Gastroesophageal sphincter (tissue), 4 donors: ENCODE measurements at places on chromosomes 3 and 15. TPM values are rescaled to one million over a fixed set of nuclear protein-coding genes. Genes with fewer than 3 reads are reported as not detected.

GRCh38 chr3:8824238-8824637 lies 54.8 kb upstream of the OXTR start:
- no peaks in the 10 kb centered on the region for H3K4me1 ChIP-seq
- no peak for ATAC-seq
- H3K27ac ChIP-seq = no peak overlapping the region

DNA sequence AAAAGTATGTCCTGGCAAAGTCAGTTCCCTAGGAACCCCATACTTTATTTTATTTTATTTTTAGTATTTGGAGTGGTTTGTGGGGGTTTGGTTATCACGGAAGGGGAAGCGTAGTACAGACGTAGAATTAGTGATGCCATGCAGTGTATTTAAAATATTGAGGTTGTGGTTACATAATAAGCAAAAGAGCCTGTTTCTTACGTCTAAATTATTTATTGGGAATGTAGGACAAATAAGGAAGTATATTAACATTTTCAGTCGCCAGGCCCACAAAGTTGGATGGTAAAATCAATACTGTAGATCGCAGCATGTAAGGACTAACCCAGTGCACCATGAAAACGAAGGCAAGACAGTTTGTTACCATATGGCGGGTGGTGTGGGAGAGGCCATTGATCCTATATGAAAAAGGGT lies 558 bp downstream of the DTWD1 start:
- H3K27ac ChIP-seq = peak overlapping the region; percentile 93
- H3K4me1 ChIP-seq = peaks cover 6% of the 10 kb centered on the region
- peak overlapping the region; percentile 85 for H3K4me3 ChIP-seq

Gene CLDN11
- 1.9 TPM for total RNA-seq

DNA sequence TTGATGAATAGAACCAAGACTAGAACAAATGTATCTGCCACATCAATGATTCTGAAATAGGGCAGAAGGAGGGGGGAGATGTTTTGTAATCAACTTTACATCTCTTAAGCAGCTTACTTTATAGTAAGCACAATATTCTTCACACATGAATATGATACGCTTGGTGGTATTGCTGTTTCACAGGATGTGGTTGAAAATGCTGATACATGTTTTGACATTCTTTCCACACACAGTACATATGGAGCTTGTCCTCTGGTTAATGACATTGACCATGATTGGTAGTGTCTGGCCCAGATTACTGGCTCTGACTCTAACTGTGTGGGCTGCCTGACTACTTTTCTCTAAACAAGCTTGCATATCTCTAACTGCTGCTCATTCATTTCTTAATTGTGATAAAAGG lies 168.9 kb downstream of the KLHL25 start:
- peak; percentile 23 for ATAC-seq
- H3K36me3 ChIP-seq = no peaks in the 10 kb centered on the region
- H3K27ac ChIP-seq = peak overlapping the region; percentile 59
- no peaks in the 10 kb centered on the region for H3K27me3 ChIP-seq

DNA sequence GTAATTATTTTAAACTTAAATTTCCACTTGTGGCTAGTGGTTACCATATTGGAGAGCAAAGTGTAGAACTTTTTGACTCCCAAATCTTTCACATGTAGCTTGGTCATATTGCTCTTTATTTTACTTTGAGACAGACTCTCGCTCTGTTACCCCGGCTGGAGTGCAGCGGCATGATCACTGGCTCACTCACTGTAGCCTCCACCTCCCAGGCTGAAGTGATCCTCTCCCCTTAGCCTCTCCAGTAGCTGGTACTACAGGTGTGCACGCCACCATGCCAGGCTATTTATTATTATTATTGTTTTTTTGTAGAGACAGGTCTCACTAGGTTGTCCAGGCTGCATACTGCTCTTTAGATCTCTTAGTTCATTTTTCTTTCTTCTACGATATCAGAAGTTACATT lies 3.9 kb downstream of the FNDC3B start:
- H3K36me3 ChIP-seq = no peaks in the 10 kb centered on the region
- no peaks in the 10 kb centered on the region for H3K27me3 ChIP-seq
- H3K4me1 ChIP-seq = peaks cover 3% of the 10 kb centered on the region
- no peak overlapping the region for H3K27ac ChIP-seq
- H3K4me3 ChIP-seq = no peak overlapping the region
- no peak for ATAC-seq

DNA sequence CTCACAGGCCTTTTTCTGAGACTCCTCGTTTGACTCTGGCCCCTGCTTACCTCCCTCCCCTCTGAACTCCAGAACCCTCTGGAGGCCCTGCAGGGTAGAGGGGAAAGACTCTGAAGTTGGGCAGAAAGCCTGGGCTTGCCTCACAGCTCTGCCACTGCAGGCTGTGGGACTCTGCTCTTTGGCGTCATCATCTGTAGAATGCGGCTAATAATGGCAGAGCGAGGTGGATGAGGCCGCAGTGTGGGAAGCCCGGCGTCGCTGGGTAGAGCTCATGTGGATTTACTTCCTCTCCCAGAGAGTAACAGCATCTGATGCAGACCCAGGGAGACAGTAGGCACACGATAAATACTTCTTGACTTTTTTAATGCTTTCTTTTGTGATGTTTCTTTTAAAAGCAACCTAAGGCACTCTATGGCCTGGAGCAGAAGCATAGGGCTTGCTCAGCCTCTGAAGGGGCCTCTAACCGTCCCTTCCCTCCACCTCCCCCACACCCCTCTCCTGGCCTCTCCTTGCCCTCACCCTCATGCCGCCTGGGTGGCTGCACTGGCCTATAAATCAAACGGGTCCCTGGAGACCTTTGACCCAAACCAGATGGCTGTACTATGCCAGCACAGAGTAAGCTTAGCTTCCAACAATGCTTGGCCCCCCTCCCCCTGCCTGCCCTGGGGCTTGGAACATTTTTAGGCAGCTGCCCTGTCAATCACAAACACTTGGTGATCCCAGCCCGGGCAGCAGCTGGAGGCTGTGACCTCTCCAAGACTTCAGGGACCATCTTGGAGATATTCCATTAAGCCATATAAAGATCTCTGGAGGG lies 32.9 kb downstream of the SPSB4 start:
- no peak overlapping the region for H3K4me3 ChIP-seq
- no peak for ATAC-seq

DNA sequence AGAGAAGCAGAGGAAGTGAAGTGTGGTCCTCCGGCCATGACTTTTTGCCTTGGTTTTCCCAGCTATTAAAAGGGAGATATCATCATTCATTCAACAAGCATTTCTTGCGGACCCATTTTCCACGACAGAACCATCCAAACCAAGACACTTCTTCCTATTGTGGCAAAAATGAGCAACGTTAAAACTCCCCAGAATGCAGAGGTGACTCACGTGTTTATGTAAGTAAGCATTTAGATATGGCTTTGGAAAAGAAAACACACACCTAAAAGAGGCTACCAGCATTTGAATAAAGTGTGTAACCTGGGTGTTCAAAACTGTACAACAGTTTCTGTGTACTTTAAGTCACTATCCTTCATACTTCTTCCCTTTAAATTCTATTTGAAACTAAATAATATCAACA lies 181.3 kb downstream of the RORA start:
- no peak for ATAC-seq
- H3K27ac ChIP-seq = no peak overlapping the region
- no peak overlapping the region for H3K4me3 ChIP-seq

- H3K27me3 ChIP-seq = no peaks in the 10 kb centered on the region
- ATAC-seq = no peak
- no peak overlapping the region for H3K4me3 ChIP-seq
- H3K36me3 ChIP-seq = peaks cover 4% of the 10 kb centered on the region
Measured at GRCh38 chr15:57281321-57281720, 95.0 kb upstream of the CGNL1 start.

Gene C3orf85
- not detected for total RNA-seq

DNA sequence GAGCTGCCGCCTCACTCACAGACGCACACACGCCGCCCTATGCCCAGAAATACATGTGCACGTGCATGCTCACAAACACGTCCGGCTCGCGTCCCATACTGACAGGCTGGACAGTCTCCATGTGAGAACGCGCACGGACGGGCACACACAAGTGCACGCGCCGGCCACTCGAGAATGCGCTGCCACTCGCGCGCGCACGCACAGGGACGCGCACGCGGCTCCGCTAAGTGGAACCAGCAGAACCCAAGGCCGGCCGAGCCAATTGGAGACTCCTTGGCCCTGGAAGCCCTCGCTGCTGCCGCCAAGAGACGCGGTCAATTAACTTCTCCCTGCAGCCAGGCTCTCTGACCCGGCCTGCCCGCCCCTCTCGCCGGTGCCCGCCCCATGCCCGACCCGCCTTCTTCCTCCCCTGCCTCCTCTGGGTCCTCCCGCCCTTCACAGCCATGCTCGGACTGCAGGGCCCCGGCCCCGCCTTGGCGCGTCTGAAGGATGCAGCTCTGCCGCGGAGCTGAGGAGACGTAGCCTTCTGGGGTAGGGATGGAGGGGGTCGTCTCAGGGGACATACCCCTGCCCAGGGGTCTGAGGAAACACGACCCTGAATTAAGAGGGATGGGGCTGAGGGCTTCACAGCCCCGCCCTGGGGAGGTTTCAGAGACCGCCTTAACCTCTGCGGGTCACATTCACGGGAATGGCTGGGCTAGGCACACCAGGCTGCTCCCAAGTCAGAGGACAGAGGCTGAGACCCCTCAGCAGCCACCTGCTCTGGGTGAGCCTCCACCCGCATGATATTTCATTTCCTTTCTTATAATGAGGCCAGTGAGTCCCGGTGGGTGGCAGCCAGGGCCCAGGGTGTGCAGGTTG lies 15.0 kb downstream of the PTH1R start:
- H3K4me1 ChIP-seq = no peaks in the 10 kb centered on the region
- peak; percentile 82 for ATAC-seq
- no peaks in the 10 kb centered on the region for H3K27me3 ChIP-seq
- H3K4me3 ChIP-seq = peak overlapping the region; percentile 54
- H3K36me3 ChIP-seq = no peaks in the 10 kb centered on the region

- H3K27me3 ChIP-seq = no peaks in the 10 kb centered on the region
- no peak for ATAC-seq
- no peak overlapping the region for H3K27ac ChIP-seq
- no peak overlapping the region for H3K4me3 ChIP-seq
Measured at GRCh38 chr15:38216763-38217162, 35.9 kb upstream of the SPRED1 start.

Gene ADGRG7
- not detected for total RNA-seq

DNA sequence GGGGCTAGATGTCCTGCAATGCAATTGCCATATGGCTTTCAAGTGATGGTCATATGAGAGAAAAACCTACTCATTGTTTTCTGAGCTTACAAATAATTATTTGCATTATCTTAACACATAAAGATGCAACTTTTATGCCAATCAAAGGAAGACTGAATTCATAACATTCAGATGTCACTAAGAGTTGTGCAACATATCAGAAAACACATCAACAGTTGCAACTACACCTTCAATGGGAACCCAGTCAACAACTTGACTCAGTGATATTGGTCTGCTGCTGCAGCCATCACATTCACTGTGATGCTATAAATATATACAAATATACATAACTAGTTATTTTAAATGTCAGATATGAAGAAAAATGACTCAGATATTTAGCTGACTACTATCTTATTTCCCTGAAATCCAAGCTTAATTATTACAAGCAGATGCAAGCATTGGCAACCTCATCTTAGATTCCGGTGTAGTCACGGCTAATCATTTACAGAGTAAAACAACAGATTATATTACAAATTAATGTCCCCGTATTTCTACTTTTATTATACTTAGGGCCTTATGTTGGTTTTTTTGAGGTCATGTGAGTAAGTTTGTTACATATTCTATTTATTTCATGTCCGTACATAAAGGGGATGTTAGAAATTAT lies 23.7 kb downstream of the CNTN3 start:
- no peaks in the 10 kb centered on the region for H3K4me1 ChIP-seq
- H3K27ac ChIP-seq = no peak overlapping the region
- no peaks in the 10 kb centered on the region for H3K36me3 ChIP-seq
- ATAC-seq = no peak
- H3K27me3 ChIP-seq = no peaks in the 10 kb centered on the region

DNA sequence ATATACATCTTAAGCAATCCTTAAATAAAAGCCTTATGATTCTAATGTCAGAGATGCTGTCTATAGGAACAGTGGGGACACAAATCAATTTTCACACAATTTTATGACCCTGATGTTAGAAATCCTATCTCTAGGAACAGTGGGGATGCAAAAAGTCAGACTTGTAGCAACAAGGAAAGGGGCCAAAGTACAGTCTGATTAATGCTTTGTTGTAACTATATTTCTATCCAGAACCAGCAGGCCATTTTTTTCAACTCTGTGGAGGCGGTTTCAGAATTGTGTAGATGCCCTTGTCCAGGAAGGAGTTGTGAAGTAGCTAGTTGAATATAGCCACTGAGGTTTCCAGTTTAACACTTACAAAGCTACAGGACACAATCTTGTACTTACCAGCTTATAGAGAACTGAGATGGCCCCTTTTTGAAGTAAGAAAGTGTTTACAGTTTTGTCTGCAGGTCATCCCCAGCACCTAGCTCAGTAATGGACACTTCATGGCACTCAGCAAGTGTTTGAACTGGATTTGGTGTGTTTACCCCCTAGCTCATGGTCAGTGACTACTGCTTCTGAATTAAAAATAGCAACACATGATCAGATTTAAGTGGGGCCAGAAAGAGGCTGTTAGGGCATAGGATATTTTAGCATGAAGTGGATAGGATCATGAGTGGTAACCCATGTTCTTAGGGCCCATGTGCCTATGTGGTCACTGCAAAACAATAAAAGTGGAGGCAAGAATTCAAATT lies 54.3 kb downstream of the RAB7A start:
- H3K4me1 ChIP-seq = peaks cover 90% of the 10 kb centered on the region
- peak overlapping the region; percentile 10 for H3K27ac ChIP-seq
- no peaks in the 10 kb centered on the region for H3K36me3 ChIP-seq

GRCh38 chr3:41141433-41142167 lies 57.7 kb upstream of the CTNNB1 start:
- no peaks in the 10 kb centered on the region for H3K27me3 ChIP-seq
- no peaks in the 10 kb centered on the region for H3K4me1 ChIP-seq
- H3K27ac ChIP-seq = no peak overlapping the region
- no peak for ATAC-seq
- H3K36me3 ChIP-seq = no peaks in the 10 kb centered on the region

DNA sequence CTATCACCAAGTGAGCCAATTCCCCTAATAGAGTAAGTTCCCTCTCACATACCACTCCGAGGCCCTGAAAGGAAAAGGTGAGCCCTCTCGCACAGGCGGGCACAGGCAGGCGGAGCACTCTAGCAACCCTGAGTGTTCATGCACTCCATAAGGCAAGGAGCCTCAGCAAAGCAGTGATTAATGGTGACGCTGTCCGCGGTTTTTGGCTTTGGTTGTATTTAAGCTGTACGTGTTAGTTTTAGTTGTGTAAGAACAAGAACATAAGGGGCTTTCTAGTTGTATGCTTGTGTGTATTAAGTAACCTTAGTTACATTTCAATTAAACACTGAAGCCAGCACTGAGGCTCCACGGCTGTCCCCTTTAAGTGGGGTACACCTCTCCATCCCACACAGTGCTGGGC lies 33.1 kb downstream of the KLHL25 start:
- no peaks in the 10 kb centered on the region for H3K27me3 ChIP-seq
- peak; percentile 24 for ATAC-seq
- no peak overlapping the region for H3K4me3 ChIP-seq
- H3K36me3 ChIP-seq = no peaks in the 10 kb centered on the region
- H3K4me1 ChIP-seq = no peaks in the 10 kb centered on the region

Gene LMAN1L
- not detected for total RNA-seq

Gene LZTFL1
- total RNA-seq = 26.3 TPM

Gene GALNT15
- 155 TPM for total RNA-seq
